ENCODE measurements at places on chromosomes 2 and 18.

- no peak for DNase-seq
These were observed 2109.4 kb upstream of the PIK3C3 start for GRCh38 chr18:39845631-39846030.

DNA sequence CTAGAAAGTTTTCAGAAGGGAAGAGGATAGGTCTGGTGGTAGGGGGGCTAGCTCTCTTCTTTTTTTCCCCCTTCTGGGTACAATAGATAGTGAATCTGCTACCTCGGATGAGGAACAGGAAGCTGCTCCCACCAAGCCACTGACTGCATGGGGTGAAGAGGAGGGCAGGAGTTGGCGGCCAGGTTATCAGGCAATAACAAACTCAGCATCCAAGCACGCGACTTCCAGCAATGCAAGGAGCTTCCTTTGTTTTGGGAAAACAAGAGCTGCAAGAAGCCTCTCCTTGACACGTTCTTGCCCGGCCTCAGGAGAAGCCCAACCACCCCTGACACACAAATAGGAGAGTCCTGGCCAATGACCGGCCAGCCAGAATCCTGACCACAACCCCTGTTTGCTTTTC is 32.2 kb downstream of the NHEJ1 start:
- DNase-seq: no peak

GRCh38 chr2:144470334-144470733 is 49.6 kb downstream of the ZEB2 start:
- no peak for DNase-seq

DNA sequence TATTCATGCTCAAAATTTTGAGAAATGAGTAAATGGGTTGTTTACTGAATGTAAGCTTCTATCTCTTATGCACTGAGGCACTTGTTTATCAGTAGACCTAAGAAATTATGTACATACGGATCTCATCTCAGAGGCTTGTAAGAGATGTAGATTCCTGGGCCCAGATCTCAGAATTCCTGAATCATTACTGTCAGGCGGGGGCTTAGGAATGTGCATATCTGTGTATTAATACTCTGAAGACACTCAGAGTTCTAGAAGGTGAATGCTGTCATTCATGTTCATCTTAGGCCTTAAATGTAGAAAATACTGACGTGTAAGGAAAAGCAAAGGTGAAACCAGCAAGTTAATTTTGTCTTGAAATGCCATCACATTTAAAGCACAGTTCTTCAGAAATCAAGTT is 169.6 kb downstream of the FMNL2 start:
- DNase-seq: no peak

All from stimulated activated CD4-positive, alpha-beta T cell treated with anti-CD3 and anti-CD28 coated beads, Interleukin-2, amount 100 ng/mL, for 48 hours (primary cell).